A172 (cell line): ENCODE measurements at places on chromosomes 4 and X. TPM values are rescaled to one million over a fixed set of nuclear protein-coding genes. Genes with fewer than 3 reads are reported as not detected.

- no peak for DNase-seq
These were observed 159.4 kb downstream of the OPHN1 start for GRCh38 chrX:68273887-68274286.

- no peak for DNase-seq
These were observed 554.8 kb upstream of the PABPC4L start for GRCh38 chr4:134756421-134756820.

The PABPC1L2A gene
- total RNA-seq, result not detected in 2 replicates

The AKAP4 gene
- total RNA-seq, result not detected in 2 replicates

The CYSLTR1 gene
- total RNA-seq, result not detected in 2 replicates

The RNF212 gene
- not detected in 2 replicates for total RNA-seq

DNA sequence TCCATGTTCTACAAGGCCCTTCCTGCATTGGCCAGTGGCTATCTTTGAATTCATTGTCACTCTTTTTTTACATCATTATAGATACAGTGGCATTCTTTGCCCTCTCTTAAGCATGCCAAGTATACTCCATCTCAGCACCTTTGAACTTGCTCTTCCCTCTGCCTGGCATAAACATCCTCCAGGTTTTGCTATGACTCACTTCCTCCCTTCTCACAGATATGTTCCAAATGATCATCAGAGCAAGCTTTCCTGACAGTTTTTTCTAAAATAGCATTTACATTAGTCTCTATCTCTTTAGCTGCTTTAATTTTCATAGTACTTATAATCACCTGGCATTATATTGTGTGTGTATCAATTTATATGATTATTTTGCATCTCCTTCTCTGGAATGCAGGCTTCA is 553.3 kb upstream of the MAGEB2 start:
- peak; percentile 93 for DNase-seq

The GJB1 gene
- total RNA-seq, result not detected in 2 replicates

DNA sequence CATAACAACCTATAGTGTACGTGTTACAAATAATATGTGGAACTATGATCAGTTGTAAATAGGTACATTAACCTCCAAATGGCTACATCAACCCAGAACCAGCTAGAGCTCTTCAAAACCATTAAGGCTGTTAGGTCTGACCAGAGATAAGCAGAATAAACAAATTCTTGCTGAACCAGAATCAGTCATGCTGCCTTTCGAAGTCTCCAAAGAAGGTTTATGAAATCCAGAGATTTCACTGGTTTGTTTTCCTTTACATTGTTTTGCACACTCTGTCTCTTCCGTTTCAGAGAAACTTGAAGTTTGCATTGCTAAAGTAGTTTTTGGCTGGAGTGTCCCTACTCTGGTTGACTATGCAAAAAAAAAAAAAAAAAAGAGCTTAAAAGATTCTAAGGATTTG is 177.3 kb upstream of the SLIT2 start:
- DNase-seq, result no peak

- DNase-seq, result no peak
These were observed 61.8 kb downstream of the BRWD3 start for GRCh38 chrX:80747832-80748231.

- DNase-seq, result no peak
These were observed 122.1 kb downstream of the MANBA start for GRCh38 chr4:102638621-102639020.

DNA sequence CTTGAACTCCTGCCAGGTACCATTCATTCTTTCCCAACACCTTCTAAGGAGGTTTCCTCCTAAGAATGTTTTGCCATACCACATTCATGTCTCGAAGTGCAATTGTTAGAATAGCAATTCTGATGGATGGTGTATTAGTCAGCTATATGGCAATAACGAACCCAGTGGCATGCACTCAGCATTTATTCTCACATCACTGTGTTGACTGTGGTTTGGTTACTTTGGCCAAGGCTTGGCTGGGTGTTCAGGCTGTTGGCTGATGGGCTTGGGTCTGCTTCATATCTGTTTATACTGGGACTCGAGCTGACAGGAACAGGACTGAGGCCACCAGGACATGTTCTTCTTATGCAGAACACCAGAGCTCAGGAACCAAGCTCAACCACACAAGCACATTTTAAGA is 31.7 kb downstream of the PSAPL1 start:
- no peak for DNase-seq

The TREX2 gene
- 0.62 and 9.5 TPM in 2 replicates for total RNA-seq

DNA sequence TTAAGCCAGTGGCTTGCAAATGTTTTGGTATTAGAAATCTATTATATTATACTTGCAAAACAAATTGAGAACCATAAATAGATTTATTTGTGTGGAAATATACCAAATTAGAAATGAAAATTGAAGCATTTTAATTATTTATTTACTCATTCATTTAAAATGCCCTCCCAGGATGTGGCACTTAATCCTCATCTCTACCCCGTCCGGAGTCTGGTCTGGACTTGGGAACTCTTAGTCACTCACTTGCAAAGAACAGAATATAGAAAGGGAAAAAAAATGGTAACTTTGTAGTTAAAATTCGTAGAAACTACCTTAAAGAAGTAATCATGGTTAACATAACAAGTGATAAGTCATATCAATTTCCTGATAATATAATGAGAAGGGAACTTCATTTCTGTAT is 775.9 kb upstream of the INTU start:
- no peak for DNase-seq

DNA sequence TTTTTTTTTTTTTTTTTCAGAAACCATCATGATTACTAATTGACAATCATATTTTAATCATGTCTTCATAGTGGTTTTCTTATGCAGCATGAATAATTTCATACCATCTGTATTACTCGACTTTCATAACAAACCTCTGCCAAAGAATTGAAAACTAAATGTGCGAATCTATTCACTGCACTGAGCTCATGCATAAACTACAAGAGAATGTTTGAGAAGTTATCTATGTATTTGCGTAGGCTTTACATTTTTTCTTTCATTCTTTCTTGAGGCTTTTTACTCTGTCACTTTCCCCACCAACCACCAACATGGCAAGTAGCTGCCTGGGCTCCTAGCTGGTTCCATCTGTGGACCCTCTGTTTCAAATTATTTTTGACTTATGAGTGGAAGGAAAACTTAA is 1761.0 kb downstream of the STIM2 start:
- no peak for DNase-seq

The SLC7A11 gene
- total RNA-seq, result 23.8 and 61.0 TPM in 2 replicates

The NPY1R gene
- 1.4 and 1.6 TPM in 2 replicates for total RNA-seq
